ENCODE measurements at places on chromosomes 2 and 18.

- DNase-seq, result no peak
These were observed 90.6 kb upstream of the RAB6C start for GRCh38 chr2:129888896-129889295.

DNA sequence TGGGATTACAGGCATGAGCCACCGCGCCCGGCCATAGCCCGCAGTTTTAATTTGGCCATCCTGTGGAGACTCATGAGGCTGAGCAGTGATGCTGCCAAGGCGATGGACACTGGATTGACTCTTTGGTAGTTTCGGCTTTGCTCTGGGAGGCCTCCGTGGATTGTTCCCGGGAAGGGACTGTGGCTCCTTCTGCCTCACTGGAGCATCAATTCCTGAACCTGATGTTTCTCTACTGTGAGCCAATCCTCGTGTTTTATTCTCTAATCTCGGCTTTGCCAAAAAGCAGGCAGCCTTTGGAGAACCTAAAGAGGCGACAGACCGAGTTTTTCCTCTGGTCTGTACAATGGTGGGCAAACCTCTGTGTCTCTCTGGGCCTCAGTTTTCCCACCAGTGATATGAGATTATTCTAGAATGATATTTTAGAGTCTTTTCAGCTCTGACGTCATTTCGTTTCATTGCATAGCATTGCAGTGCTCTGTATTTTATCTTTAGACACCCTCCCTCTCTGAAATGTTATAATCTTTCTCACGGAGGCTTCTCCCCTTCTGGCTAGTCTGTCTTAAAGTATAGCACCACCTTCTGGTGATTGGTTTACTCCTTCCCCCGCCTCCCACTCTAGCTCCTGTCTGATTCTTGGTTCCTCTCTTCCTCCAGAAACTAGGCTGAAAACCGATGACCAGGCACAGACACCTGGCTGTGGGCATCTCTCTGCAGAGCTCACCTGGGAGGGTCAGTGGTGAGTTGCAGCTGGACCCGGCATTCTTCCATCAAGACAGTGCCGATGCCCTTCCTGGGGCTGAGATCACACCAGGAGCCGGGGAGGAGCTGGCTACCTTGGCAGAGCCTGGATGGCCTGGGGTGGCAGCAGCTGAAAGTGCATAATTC is 341.3 kb downstream of the MYCN start:
- DNase-seq, result no peak

DNA sequence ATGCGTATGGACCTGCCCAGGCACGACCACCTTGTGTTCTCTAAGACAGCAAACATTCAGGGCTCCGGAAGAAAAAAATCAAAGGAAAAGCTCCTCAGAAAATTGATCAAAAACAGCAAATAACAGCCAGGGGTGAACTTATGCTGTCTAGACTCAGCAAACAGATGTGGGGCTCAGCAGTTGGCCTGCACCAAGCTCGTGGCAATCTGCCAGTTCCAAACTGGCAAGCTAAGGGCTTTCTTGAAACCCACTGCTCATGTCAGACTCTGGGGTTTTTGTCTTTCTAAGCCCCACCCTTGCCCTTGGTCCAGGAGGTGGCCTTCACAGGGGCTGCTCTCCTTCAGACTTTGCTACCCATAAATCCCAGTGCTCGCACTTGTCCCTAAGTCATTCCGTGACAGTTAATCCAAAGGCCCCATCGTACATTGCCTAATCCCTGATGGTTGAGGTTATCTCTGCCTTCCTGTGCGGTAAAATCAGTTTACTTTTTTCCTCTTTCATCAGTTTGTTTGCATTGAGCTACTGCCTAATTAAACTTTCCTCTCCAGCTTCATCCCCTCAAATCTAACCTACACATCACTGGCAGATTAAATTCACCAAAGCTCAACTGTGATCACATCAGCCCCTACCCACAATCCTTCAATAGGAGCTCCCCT is 408.0 kb downstream of the LRATD1 start:
- no peak for DNase-seq

DNA sequence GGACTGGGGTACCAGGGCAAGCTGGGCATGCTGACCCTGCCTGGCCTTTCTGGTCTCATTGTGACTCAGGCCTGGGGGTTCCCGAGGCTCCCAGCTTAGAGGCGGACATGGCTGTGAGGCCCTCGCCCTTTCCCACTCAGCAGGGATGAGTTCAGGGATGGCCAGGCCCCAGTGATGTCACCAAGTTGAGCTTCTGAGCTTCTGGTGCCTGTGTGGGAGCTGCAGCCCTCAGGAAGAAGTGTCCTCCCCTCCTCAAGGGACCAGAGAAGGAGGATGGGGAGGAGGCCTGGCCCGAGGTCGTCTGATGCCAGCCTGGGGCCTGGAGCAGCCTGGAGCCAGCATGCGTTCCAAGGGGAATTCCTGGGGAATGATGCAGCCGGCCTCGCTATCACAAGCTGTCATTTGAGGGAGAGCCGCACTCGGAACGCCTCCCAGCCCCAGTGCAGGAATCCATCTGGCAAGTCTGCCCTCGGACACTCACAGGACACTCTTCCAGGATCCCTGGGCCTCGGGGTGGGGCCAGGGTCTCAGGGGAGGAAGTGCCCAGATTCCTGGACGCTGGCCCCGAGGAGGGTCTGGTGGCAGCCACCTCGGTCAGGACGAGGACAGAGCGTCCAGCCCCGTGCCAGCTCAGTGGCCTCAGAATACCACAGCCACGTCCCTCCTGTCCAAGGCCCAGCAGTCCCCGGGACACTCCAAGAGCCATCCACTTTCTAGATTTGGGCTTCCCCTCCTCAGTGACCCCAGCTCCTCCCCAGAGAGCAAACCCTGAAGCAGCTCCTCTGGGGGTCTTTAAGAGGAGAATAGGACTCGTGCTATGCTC is 61.2 kb upstream of the GPC1 start:
- DNase-seq, result peak; percentile 92
